Naive thymus-derived CD8-positive, alpha-beta T cell (primary cell): ENCODE measurements at places on chromosomes 7 and 10. TPM values are rescaled to one million over a fixed set of nuclear protein-coding genes. Genes with fewer than 3 reads are reported as not detected.

Gene SUN1
- total RNA-seq = 198 TPM

DNA sequence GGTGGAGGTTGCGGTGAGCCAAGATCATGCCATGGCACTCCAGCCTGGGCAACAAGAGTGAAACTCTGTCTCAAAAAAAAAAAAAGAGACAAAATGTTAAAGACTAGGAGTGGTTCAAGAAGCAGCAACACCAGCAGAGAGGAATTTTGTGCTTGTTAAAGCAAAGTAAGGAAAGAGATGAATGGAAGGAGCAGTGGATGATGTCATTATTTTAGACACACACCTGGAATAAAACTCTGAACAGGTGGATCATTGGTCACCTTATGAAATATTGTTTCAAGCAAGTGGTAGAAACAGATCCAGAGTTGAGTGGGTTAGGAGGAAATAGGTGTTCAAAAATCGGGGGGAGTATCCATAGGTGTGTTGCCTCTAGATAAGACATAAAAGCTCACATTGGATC lies 129.7 kb upstream of the FRMD4A start:
- H3K36me3 ChIP-seq = no peaks in the 10 kb centered on the region
- peaks cover 10% of the 10 kb centered on the region for H3K27me3 ChIP-seq
- no peak for DNase-seq
- no peak overlapping the region for H3K27ac ChIP-seq
- H3K4me1 ChIP-seq = no peaks in the 10 kb centered on the region

- H3K36me3 ChIP-seq = no peaks in the 10 kb centered on the region
- no peak for DNase-seq
- no peak overlapping the region for H3K27ac ChIP-seq
- H3K27me3 ChIP-seq = no peaks in the 10 kb centered on the region
These were observed 35.9 kb upstream of the TSPAN33 start for GRCh38 chr7:129108581-129108980.

DNA sequence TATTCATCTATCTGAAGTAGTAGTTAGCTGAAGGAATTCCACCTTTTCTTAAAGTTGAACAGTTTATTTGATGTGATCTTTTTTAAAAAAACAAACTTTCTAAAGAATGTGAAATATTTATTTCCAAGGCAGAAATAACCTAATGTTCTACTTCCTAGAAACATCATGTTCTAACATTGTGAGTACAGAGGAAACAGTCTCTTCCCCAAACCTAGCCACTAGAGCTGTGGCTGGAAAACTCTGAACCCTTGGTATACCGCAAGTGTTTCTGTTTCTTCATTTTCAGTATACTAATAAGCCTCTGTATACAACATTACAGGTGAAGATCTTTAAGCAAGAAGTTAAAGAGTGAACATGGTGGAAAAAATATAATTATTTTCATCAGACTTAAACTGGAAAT lies 35.1 kb downstream of the NOC3L start:
- H3K4me3 ChIP-seq = no peak overlapping the region
- DNase-seq = no peak
- H3K27me3 ChIP-seq = no peaks in the 10 kb centered on the region
- H3K36me3 ChIP-seq = no peaks in the 10 kb centered on the region
- no peak overlapping the region for H3K27ac ChIP-seq

DNA sequence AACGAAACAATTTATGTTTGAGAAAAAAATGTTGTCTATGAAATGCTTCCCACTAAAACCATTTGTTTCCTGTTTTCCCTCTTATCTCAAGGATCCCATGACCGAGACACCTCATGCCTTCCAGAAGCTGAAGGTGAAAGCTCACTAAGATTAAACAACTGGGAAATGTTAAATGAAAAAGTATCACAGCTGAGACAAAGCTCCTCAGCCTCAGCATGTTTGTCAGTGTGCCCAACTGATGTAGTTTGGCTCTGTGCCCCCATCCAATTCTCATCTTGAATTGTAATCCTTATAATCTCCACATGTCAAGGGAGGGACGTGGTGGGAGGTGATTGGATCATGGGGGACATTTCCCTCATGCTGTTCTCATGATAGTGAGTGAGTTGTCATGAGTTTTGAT lies 327.3 kb downstream of the HTR7 start:
- no peak overlapping the region for H3K27ac ChIP-seq
- no peaks in the 10 kb centered on the region for H3K4me1 ChIP-seq
- H3K36me3 ChIP-seq = no peaks in the 10 kb centered on the region

Gene FRMPD2
- total RNA-seq = not detected

DNA sequence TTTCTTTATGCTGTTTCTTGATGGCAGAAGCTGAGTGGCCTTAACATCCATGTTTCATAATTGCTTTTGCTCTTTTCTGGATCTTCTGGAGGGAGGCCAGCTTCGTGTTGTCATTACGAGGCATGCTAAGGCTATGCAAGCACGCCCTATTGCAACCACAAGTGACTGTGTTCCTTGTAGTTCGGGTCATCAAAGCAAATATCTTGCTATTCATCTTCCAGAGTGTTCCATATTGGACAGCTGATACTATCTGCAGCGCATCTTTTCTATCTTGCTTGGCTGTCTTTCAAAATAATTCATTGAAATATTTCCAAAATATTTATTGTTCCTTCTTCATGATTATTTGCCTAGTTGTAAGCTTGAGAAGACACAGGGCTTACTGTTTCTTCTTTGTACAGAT lies 5.0 kb downstream of the EPHB6 start:
- no peaks in the 10 kb centered on the region for H3K27me3 ChIP-seq
- no peaks in the 10 kb centered on the region for H3K36me3 ChIP-seq
- H3K27ac ChIP-seq = no peak overlapping the region
- H3K4me1 ChIP-seq = peaks cover 19% of the 10 kb centered on the region
- no peak overlapping the region for H3K4me3 ChIP-seq

Gene PON1
- total RNA-seq = not detected

DNA sequence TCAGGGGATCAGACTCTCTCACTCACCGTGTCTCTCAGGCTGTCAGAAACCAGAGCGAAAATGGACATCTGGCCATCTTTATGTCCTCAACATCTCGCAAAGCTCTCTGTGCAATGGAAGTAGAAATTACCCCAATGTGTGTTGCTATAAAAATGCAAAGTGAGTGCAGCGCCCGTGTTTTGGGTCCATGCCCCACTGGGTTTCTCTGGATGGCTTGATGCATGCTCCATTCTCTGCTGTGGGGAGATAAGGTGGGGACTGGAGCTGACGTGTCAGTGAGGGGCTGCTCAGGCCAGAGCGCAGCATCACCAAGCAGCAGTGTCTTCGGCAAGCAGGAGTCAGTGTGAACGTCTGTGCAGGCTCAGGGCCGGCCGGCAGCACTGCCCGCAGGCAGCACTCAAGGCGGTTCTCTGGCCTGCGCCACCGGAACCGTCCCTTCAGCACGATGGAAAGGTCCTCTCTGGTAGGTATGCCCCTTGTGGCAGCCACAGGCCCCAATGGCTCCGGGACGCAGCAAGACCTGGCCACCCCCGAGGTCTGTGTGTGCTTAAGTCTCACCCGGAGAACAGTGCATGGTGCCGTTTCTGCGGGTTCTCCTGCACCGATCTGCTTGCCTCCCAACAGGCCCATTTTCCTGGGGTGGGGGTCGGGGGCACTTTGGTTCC lies 30.2 kb downstream of the WDR86 start:
- H3K36me3 ChIP-seq = peaks cover 34% of the 10 kb centered on the region
- H3K27ac ChIP-seq = peak overlapping the region; percentile 28
- DNase-seq = no peak
- H3K4me1 ChIP-seq = peaks cover 16% of the 10 kb centered on the region
- H3K27me3 ChIP-seq = peaks cover 8% of the 10 kb centered on the region

GRCh38 chr10:131812736-131813604 lies 87.8 kb upstream of the PPP2R2D start:
- no peak overlapping the region for H3K4me3 ChIP-seq
- H3K27me3 ChIP-seq = peaks cover 28% of the 10 kb centered on the region
- H3K4me1 ChIP-seq = no peaks in the 10 kb centered on the region
- H3K27ac ChIP-seq = no peak overlapping the region
- H3K36me3 ChIP-seq = no peaks in the 10 kb centered on the region
- DNase-seq = no peak

- no peaks in the 10 kb centered on the region for H3K36me3 ChIP-seq
- peaks cover 68% of the 10 kb centered on the region for H3K4me1 ChIP-seq
- peak overlapping the region; percentile 99 for H3K27ac ChIP-seq
- H3K27me3 ChIP-seq = no peaks in the 10 kb centered on the region
These were observed 103.4 kb upstream of the ANLN start for GRCh38 chr7:36286226-36286625.

- H3K27me3 ChIP-seq = no peaks in the 10 kb centered on the region
- DNase-seq = no peak
- no peak overlapping the region for H3K4me3 ChIP-seq
- H3K4me1 ChIP-seq = peaks cover 2% of the 10 kb centered on the region
- peaks cover 2% of the 10 kb centered on the region for H3K36me3 ChIP-seq
These were observed 201.9 kb downstream of the DNAJB6 start for GRCh38 chr7:157538735-157539134.

- H3K36me3 ChIP-seq = no peaks in the 10 kb centered on the region
- H3K27me3 ChIP-seq = peaks cover 1% of the 10 kb centered on the region
These were observed 43.3 kb upstream of the ITGA8 start for GRCh38 chr10:15763006-15763405.

- peaks cover 2% of the 10 kb centered on the region for H3K4me1 ChIP-seq
- peak overlapping the region; percentile 88 for H3K27ac ChIP-seq
- DNase-seq = peak; percentile 37
These were observed 588 bp upstream of the PAOX start for GRCh38 chr10:133378251-133379096.

GRCh38 chr10:105413997-105414396 lies 772.9 kb downstream of the SORCS3 start:
- no peak overlapping the region for H3K27ac ChIP-seq
- no peaks in the 10 kb centered on the region for H3K27me3 ChIP-seq
- H3K4me3 ChIP-seq = no peak overlapping the region
- DNase-seq = no peak
- no peaks in the 10 kb centered on the region for H3K4me1 ChIP-seq

Gene TWNK
- 18.2 TPM for total RNA-seq

GRCh38 chr7:135151533-135151932 lies 3.7 kb downstream of the TMEM140 start:
- DNase-seq = no peak
- no peaks in the 10 kb centered on the region for H3K27me3 ChIP-seq
- peaks cover 75% of the 10 kb centered on the region for H3K4me1 ChIP-seq

- peaks cover 33% of the 10 kb centered on the region for H3K4me1 ChIP-seq
- H3K36me3 ChIP-seq = peaks cover 6% of the 10 kb centered on the region
- H3K27me3 ChIP-seq = no peaks in the 10 kb centered on the region
- H3K27ac ChIP-seq = no peak overlapping the region
These were observed 884 bp upstream of the SAP25 start for GRCh38 chr7:100574362-100575205.

- H3K27ac ChIP-seq = no peak overlapping the region
- no peaks in the 10 kb centered on the region for H3K36me3 ChIP-seq
- no peak overlapping the region for H3K4me3 ChIP-seq
- peaks cover 22% of the 10 kb centered on the region for H3K27me3 ChIP-seq
- no peaks in the 10 kb centered on the region for H3K4me1 ChIP-seq
These were observed 3.6 kb downstream of the FOXI2 start for GRCh38 chr10:127740596-127740995.

Gene GRB10
- 1.0 TPM for total RNA-seq

DNA sequence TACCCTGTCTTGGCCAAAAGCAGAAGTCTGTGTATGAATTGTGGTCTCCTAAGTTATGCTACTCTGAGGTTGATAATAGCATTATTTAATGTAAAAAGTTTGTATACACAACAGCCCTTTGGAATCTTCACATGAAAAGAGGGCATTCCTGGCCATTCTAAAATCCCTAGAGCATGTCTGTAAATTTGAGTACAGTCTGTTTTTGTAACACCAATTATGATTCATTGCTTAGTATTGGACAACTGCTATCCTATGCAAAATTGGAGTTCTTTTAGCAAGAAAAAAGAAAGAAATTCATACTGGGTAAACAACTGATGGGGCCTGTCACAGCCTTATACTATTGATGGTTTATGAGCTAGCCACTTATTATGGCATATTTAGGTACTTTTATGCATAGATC lies 10.2 kb downstream of the CUTC start:
- H3K36me3 ChIP-seq = peaks cover 77% of the 10 kb centered on the region
- peaks cover 18% of the 10 kb centered on the region for H3K4me1 ChIP-seq
- H3K27me3 ChIP-seq = no peaks in the 10 kb centered on the region
- H3K27ac ChIP-seq = no peak overlapping the region
- no peak for DNase-seq

DNA sequence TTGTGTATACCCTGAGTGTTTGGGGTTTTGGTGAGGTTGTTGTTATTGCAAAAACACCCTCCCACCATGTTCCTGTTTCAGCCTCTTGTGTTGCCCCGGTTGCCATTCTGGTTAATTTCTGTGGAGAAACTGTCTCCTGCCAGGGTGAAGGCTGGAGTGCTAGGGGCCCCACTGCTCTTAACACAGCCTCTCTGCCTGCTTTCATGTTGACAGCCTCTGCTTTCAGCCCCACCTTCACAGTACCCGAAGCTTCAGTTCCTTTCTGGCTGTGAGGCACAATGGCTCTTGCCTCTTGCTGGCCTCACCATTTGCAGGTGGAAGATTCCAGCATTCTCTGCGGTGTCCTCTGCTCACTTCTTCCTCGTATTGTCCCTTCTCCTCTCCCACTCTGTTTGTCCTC lies 19.2 kb downstream of the SLC18A2 start:
- no peaks in the 10 kb centered on the region for H3K36me3 ChIP-seq
- DNase-seq = no peak
- peaks cover 18% of the 10 kb centered on the region for H3K27me3 ChIP-seq

DNA sequence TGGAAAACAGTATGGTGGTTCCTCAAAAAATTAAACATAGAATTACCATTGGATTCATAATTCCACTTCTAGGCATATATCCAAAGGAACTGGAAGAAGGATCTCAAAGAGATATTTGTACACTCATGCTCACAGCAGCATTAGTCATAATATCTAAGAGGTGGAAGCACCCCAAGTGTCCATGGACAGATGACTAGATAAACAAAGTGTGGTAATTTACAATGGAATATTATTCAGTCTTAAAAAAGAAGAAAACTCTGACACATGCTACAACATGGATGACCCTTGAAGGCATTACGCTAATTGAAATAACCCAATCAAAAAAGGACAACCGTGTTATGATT lies 594.2 kb downstream of the KCNMA1 start:
- no peak overlapping the region for H3K4me3 ChIP-seq
- H3K27me3 ChIP-seq = no peaks in the 10 kb centered on the region
- H3K4me1 ChIP-seq = peaks cover 9% of the 10 kb centered on the region
- no peak for DNase-seq

Gene ABLIM1
- 423 TPM for total RNA-seq

Gene PILRA
- 10.6 TPM for total RNA-seq

DNA sequence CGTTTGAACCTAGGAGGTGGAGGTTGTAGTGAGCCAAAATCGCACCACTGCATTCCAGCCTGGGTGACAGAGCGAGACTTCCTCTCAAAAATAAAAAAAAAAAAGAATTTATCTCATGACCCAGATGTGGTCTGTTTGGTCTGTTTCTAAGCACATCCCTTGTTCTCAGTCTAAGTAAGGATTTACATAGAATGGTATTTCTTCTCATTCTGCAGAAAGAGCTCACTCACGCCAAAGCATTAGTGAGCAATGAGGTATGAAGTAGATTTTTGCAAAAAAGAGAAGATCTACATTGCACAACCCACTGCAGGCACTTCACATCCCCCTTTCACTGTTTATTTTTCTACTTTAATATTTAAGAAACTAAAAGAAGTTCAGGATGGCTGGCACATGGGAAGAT lies 76.5 kb upstream of the FGL2 start:
- H3K27me3 ChIP-seq = no peaks in the 10 kb centered on the region
- H3K27ac ChIP-seq = no peak overlapping the region
- no peak for DNase-seq
